HCT116 (cell line): ENCODE measurements at places on chromosomes 13 and 19.

GRCh38 chr19:18675779-18676178 lies 7.7 kb upstream of the CRTC1 start:
- peak; percentile 10 for DNase-seq

- DNase-seq: no peak
Measured at GRCh38 chr13:75324413-75324940, 157.5 kb downstream of the TBC1D4 start.

GRCh38 chr19:29478578-29479565 lies 46.9 kb upstream of the VSTM2B start:
- DNase-seq: peak; percentile 3

GRCh38 chr13:95349267-95349666 lies 48.0 kb upstream of the ABCC4 start:
- no peak for DNase-seq

DNA sequence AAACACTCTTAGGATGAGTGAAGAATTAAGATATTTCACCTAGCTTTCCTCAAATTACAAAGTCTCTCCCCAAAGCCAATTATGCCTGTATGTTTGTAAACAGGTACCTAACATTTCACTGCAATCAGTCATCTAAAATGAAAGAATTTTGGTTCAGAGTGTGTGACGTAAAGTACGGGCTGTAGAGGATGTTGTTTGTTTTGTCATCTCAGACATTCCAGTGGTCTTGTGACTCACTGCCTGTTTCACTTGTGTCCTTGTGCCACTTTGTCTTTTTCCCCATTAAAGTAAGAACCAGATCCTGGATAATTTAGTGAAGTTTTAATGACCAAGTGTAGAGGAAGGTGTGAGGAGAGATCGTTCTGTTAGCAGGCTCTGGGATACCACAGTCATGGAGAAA lies 28.6 kb upstream of the EID2 start:
- no peak for DNase-seq

GRCh38 chr19:18418029-18418482 lies 1.1 kb upstream of the SSBP4 start:
- no peak for DNase-seq

DNA sequence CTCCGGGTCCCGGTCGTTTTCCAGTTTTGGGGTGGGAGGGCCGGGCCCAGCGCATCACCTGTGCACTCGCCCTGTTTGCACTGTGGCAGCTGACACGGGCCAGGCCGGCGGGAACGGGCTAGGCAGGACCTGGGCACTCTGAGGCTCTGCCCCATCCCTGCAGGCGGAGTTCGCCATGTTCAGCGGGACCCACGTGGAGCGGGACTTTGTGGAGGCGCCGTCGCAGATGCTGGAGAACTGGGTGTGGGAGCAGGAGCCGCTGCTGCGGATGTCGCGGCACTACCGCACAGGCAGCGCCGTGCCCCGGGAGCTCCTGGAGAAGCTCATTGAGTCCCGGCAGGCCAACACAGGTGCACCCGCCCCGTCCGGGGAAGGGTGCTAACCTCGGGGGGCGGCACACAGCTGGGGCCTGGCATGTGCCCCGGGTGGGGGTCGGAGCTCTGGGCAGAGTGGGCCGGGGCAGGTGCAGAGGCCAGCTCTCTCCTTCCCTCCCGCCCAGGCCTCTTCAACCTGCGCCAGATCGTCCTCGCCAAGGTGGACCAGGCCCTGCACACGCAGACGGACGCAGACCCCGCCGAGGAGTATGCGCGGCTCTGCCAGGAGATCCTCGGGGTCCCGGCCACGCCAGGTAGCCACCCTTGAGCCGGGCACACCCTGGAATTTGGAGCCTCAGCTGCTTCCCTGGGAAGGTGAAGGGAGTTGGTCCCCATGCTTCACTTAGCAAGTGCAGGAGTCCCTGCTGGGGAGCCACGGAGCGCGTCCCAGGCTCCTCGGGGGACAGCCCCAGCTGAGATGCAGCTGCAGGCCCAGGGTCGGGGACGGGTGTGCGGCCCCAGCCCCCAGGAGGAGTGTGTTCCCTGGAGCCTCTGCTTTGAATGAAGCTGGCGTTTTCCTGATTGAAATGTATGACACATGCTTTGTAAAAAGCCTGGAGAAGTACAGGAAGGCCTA lies 9.3 kb upstream of the ZNF554 start:
- DNase-seq: no peak

DNA sequence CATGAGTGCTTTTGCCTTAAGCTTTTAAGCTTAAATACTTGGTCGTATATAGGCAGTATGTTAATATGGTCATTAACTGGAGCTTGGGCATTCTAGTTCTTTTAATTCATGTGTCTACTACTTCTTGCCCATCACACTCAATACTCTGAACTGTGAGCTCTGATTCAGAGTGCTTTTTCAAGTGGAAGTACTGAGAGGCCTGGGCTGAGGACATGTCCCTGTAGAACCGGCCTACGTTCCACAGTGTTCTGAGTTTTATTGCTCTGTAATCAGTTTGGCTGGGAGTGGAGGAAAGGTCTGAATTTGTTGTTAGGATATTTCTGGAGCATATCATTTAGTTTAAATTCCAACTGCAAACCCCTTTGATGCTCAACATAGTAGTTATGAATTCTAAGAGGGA lies 1744.8 kb upstream of the MIR17HG start:
- no peak for DNase-seq

GRCh38 chr19:610801-611480 lies 21.3 kb downstream of the HCN2 start:
- DNase-seq: no peak

DNA sequence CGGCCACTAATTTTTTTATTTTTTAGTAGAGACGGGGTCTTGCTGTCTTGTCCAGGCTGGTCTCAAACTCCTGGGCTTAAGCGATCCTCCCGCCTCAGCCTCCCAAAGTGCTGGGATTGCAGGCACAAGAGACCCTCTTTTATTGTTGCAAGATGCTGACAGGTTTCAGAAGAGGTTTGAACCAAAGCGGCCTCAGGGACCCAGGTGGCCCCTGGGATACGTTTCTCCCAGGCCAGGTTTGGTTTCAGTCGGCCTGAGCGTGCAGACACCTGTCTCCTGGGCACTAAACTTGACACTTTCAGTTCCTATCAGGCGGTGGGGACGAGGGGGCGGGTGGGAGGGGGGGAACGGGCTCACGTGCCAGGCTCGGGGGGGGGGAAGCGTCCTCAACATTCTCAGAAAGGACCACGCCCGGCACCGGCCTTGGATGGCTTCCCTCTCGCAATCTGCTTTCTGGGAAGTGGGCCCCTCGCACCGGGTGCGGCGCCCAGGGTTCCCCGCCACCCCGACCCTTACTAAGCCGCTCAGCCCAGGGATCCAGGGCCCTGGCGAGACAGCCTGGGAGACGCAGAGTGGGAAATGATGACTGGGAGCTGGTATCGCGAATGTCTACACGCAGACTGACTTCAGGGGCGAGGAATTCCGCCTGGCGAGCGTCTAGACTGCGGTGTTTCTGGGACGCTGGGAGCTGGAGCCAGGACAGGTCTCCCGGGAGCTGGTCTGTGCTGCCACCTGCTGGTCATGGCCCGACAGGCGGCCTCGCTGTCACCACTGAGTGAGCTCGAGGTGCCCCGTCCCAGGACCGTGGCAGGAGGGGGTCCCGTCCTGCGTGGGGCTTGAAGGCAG lies 91.6 kb downstream of the GNG7 start:
- DNase-seq: peak; percentile 59

GRCh38 chr13:47723898-47724297 lies 277.2 kb downstream of the SUCLA2 start:
- no peak for DNase-seq

DNA sequence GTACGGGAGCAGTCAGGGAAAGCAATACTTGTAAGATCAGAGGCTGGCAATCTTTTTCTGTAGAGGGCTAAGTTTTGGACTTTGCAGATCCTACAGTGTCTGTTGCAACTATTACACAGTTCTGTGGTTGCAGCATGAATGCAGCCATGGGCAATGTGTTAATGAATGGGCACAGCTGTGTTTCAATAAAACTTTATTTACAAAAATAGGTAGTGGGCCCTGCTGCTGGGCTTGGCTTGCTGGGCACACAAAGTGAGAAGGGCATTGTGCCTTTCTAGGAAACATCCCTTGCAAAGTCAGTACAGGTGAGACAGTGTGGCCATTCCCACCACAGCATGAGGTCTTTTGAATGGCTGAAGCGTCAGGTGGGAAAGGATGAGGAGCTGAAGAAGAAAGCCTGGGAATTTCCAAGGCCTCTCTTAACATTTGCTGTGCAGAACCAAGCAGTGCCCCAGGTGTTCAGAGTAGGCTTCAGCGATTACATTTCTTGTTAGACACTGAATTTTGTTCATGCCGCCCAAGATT lies 9.1 kb downstream of the KL start:
- DNase-seq: no peak

- DNase-seq: no peak
Measured at GRCh38 chr19:38285567-38285966, 18.5 kb upstream of the C19orf33 start.

DNA sequence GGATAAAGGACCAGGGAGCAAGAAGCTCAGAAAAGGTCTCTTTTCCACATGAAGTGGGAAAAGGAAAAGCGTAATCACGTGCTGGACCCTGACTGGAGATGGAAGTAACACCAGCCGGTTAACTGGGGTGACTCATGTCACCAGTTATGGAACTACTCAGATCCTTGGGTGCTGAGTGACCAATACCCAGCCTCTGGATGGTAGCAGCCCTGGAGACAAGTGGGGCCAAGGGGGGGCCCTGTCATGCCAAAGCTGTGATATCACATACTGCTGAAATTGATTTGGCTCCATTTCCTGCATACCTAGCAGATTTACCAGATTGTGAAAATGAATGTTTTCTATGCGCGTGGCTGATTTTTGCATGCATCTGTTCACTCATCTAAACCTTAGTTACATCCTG lies 158.9 kb downstream of the ZIC5 start:
- no peak for DNase-seq

DNA sequence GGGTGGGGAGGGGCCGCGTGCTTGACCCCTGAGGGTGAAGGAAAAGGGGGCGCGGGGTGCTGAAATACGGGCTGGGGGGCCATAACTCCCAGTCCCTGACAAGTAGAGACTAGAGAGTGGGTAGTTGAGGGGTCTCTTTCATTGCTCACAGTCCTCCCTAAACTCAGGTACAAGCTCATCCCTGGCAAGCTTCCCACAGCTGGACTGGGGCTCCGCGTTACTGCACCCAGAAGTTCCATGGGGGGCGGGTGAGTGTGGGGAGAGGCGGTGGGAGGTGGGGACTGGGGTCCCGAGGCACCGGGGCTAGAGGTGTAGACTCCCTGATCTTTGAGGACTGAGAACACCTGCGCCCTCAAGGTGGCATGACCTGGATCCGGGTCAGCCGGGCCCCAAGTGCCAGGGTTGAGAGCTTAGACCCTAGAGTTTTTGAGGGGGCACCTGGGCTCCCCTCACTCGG lies 1.3 kb downstream of the ETV2 start:
- DNase-seq: no peak

GRCh38 chr13:50838031-50838430 lies 5.5 kb downstream of the DLEU7 start:
- no peak for DNase-seq

DNA sequence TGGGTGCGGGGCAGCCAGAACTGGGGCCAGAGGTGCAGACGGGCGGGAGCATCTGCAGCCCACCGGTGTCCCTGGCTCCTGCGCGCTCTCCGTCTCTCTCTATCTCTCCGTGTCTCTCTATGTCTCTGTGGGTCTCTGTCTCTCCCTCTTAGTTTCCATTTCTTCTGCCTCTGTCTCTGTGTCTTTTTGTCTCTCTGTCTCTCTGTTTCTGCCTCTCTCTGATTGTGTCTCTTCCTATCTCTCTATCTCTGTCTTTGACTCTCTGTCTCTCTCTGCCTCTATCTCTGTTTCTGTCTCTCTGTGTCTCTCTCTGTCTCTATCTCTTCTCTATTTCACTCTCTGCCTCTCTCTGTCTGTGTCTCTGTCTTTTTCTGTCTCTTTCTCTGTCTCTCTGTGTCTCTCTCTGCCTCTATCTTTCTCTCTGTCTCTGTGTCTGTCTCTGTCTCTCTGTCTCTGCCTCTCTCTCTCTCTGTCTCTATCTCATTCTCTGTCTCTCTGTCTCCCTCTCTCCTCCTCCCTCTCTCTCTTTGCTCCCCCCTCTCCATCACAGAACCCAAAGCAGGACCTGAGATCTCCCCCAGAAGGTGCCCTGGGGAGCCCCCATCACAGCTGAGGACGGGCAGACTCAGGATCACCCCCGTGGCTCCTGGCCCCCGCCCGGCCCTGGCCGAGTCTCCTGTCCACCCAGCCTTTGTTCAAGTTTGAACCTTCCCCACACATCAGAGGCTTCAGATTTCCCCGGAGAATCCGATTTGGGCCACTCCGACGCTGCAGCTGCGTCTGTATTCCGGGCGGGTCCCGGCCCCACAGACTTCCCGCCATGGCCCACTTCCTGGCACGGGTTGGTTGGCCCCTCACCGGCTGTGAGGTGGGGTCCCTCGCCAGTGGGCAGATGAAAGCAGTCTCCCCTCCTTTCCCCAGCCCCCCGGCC lies 48.6 kb upstream of the TCF3 start:
- DNase-seq: no peak

- DNase-seq: no peak
Measured at GRCh38 chr13:97432232-97432916, 1.6 kb upstream of the RAP2A start.
